ENCODE measurements at places on chromosomes 13 and 19.
A peak's percentile ranks its signal among the peaks of the same experiment; 100 is the strongest.

- no peak for DNase-seq
These were observed 3.0 kb upstream of the SLC6A16 start for GRCh38 chr19:49327878-49328544.

- DNase-seq = no peak
These were observed 11.7 kb downstream of the ATP7B start for GRCh38 chr13:51999510-51999911.

- peak; percentile 1 for DNase-seq
These were observed 195.0 kb upstream of the ATXN8OS start for GRCh38 chr13:69912630-69913029.

GRCh38 chr13:77698201-77699058 is 943 bp downstream of the SLAIN1 start:
- DNase-seq = peak; percentile 23

Data from NCI-H187 (cell line).